ENCODE measurements at places on chromosomes 11 and 22. TPM values are rescaled to one million over a fixed set of nuclear protein-coding genes. Genes with fewer than 3 reads are reported as not detected.

The FZD4 gene
- total RNA-seq = 77.6 TPM

The MYBPC3 gene
- total RNA-seq = 0.09 TPM

The NNMT gene
- total RNA-seq = 4.6 TPM

The OR2D2 gene
- not detected for total RNA-seq
